Thoracic aorta endothelial cell (primary cell): ENCODE measurements at places on chromosomes 11 and 22. TPM values are rescaled to one million over a fixed set of nuclear protein-coding genes. Genes with fewer than 3 reads are reported as not detected.

Gene FGF4
- not detected in 2 replicates for total RNA-seq

Gene GRIA4
- total RNA-seq: 3.6 TPM in 1 of 2 replicates, not detected in the other

Gene OR51B5
- total RNA-seq: not detected in 2 replicates

Gene APOL5
- not detected in 2 replicates for total RNA-seq

Gene OR5B21
- not detected in 2 replicates for total RNA-seq

Gene ZP1
- not detected in 2 replicates for total RNA-seq

Gene PAX6
- 0.14 and 0.40 TPM in 2 replicates for total RNA-seq

Gene C11orf65
- total RNA-seq: 0.14 TPM in 1 of 2 replicates, not detected in the other

Gene C11orf91
- total RNA-seq: 0.22 and 0.27 TPM in 2 replicates

Gene BATF2
- 0.53 and 2.0 TPM in 2 replicates for total RNA-seq

Gene OR8A1
- total RNA-seq: not detected in 2 replicates

Gene DRG1
- 94.1 and 96.9 TPM in 2 replicates for total RNA-seq

Gene MYOD1
- not detected in 2 replicates for total RNA-seq

Gene OR51I1
- total RNA-seq: not detected in 2 replicates

Gene ANKRD13D
- total RNA-seq: 22.1 and 23.5 TPM in 2 replicates

Gene GRAP2
- not detected in 2 replicates for total RNA-seq

Gene ESAM
- total RNA-seq: 136 and 154 TPM in 2 replicates

Gene TSGA10IP
- total RNA-seq: not detected in 2 replicates

Gene RCOR2
- total RNA-seq: 0.36 and 0.40 TPM in 2 replicates

Gene OR52W1
- total RNA-seq: not detected in 2 replicates

Gene PATL1
- 17.2 and 21.5 TPM in 2 replicates for total RNA-seq
